ENCODE measurements at places on chromosomes 1 and 21.

DNA sequence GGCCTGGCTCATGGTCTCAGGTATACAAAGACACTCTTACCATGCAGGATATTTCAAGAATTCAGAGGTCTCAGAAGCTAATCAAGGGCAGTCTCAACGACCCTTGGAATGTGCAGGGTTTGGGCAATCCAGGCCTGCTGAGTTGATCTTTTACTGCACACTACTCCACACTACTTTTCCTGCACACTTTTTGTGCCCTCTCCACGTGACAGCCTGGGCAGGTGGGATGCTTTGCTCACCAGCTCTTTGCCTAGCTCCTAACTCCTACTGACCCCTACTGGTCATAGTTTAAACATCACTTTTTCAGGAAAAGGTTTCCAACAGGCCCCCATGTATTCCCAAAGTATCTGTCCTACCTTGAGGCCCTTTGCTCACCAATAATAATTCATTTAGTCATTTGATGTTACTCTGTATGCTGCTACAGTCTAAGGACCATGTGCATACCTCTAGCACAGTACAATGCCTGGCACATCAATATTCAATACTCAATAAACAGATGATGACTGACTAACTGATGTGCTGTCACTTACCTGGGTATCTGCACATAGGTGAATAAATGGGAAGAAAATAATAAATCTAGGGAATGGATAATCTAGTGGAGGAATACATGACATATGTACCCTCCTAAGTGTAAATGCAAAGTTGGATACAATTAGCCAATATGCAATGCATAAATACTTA lies 9.6 kb downstream of the DUSP23 start:
- DNase-seq: peak; percentile 11

- DNase-seq: no peak
These were observed 601.6 kb upstream of the USP24 start for GRCh38 chr1:55816456-55817426.

- DNase-seq: no peak
These were observed at the start of gene ITGB2 for GRCh38 chr21:44920694-44921604. Gene ITGB2 (minus strand): TSS chr21:44920899. CDS start chr21:44910782, 10,117 bp downstream.

GRCh38 chr1:46248122-46248920 lies 758 bp downstream of the RAD54L start:
- peak; percentile 44 for DNase-seq

GRCh38 chr1:242847390-242847993 lies 323.0 kb upstream of the PLD5 start:
- DNase-seq: no peak

DNA sequence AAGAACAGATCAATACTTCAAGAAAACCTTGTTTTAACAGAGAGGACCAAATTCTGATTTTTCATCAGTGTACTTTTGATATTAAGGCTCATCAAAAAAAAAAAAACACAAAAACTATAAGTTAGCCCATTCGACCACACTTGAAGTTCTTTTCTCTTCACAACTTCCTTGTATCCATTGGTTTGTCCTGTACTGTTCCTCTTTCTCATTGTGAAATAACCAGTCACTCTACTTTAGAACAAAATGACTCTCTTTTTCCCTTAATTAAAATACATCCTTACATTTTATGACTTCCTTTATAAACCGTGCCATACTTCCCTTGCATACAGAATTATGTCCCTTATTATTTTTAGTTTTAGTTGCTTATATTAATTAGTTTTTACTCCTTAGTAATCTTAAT lies 8.4 kb downstream of the QSOX1 start:
- no peak for DNase-seq

GRCh38 chr1:236465231-236465958 lies 58.4 kb upstream of the LGALS8 start:
- DNase-seq: no peak

- no peak for DNase-seq
These were observed 48.9 kb downstream of the HENMT1 start for GRCh38 chr1:108611984-108612383.

- no peak for DNase-seq
These were observed 86.7 kb downstream of the LRRC53 start for GRCh38 chr1:74425676-74426075.

DNA sequence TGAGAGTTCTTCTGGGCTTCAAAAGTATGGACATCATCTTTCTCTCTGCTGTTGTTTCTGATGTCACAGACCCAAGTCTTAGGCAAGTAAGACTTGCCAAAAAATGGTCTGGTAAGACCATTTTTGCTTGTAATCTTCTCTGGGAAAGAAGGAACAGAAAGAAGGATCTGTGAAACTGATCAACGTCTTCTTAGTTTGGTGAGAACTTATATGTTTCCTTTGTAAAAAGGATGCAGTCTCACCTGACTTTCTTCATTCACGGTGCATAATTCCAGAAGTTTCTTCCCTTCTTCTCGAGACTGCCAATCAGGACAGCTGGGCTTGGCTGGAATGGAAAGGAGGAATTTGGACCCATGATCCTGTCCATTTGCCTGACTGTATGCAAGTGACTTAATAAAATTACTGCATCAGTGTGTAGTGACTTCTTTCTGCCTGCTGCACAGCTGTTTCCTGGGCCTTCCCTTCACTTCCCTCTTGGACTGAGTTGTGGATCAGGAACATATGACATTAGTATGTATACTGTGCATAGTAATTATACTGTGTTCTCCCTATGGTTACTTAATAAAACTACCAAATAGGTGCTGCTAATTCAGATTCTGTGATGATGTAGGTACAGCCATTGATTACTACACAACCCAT lies 7.6 kb upstream of the DENND1B start:
- no peak for DNase-seq

GRCh38 chr1:203281851-203282661 lies 23.3 kb upstream of the BTG2 start:
- no peak for DNase-seq

- no peak for DNase-seq
These were observed 5.5 kb upstream of the SYNJ1 start for GRCh38 chr21:32733356-32733755.

DNA sequence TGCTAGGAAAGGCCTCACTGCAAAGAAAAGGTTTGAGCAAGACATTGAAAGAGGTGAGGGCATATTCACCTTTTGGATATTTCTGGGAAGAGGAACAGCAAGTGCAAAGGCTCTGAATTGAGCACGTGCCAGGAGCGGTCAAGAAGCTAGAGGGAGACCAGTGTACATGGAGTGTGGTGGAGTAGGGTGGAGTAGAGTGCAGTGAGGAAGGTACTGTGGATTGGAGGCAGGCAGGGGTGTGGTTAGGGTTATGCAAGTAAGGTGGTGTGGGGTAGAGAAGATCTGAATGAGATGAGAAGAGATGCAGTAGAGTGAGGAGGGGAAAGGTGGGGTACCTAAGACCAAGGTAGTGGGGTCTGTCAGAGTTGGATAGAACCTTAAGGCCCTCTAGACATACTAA lies 119.6 kb downstream of the OMA1 start:
- no peak for DNase-seq

DNA sequence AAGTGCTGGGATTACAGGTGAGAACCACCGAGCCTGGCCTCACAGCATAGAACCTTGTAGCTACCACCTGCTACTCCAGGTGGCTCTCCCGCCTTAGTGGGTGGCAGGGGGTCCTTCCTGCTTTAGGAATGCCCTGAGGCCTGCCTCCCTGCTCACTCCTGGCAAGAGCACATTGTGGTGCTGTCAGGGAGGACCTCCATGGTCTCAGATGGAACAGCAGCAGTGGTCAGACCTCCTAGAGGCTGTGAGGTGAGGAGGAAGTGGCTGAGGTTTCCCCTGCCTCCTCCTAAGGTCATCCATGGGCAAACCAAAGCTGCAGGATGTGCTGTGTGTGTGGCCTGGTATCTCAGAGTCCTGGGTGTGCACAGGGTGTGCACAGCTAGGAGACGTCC lies 6.7 kb downstream of the SOX13 start:
- DNase-seq: no peak

- DNase-seq: no peak
These were observed 41.5 kb downstream of the LRRC53 start for GRCh38 chr1:74470936-74471335.

GRCh38 chr1:197468543-197469175 lies 200.6 kb downstream of the CRB1 start:
- no peak for DNase-seq

DNA sequence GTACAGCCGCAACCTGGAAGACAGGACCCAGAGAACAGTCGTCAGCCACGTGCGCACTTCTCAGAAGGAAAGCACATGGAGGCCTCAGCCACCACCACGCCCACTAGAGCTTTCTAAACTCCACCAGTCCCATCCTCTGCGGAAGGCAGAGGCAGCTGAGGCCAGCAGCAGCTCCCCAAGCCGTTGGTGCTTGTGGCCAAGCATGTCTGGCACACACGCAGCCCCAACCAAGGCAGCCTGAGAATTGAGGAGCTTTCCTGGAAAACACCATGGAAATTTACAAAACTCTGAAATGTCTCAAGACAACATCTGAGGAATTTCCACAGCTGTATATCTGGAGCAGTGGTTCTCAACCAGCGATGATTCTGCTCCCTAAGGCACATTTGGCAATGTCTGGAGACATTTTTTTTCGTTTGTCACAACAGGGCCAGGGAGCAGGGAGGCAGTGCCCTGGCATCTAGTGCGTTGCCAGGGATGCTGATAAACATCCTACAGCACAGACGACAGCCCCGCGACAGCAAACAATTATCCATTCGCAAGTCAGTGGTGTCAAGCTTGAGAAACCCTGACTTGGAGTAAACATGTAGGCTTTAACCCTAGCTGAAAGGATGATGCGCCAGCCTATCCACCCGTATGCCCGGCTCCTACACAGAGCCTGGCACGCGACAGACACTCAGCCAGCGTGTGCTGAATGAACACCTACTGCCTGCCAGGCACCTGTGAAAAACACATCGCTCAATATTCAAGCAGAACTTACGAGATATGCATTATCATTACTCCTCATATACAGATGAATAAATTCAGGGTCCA lies 24.7 kb downstream of the NPHP4 start:
- DNase-seq: no peak

All from NCI-H748 treated with DMSO at 0.1 percent for 48 hours (cell line).